ENCODE measurements at places on chromosomes 12 and 14.

GRCh38 chr14:67917006-67917405 is 97.4 kb downstream of the RAD51B start:
- DNase-seq, result no peak

- peak; percentile 19 for DNase-seq
Observed at GRCh38 chr14:76115010-76115422, 36.7 kb upstream of the GPATCH2L start.

DNA sequence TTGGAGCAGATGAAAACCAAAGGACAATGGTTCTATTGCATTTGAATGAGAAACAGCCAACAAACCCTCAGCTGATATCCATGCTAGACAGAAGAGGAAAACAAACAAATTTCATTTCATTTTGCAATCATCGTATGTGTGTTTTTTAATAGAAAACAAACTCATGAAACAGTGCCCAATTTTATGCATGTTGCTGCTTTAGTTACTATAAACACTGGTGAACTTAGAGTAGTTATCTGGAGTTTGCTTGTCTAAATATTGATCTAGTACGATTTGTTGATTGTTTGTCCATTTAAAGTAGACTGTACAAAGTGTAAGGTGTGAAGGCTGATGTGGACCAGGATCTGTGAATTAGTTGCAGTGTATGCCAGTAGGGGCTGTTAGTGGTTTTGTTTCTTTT is 166.6 kb downstream of the KITLG start:
- DNase-seq, result no peak

DNA sequence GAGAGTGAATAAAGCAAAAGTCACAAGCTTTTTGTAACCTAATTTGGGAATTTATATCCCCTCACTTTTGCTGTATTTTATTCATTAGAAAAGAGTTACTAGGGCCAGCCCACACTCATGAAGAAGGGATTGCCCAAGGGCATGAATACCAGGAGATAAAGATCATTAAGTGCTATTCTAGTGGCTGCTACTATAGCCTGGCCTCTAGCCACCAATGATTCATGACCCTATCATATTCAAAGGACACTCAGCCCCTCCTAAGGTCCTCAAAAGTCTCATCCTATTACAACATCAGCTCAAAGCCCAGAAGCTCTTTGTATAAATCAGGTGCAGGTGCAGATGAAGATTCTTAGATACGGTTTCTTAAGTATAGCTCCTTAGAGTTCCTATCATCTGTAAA is 518.1 kb downstream of the TRHDE start:
- no peak for DNase-seq

GRCh38 chr12:33825442-33825841 is 196.9 kb upstream of the ALG10 start:
- DNase-seq, result no peak

- no peak for DNase-seq
Observed at GRCh38 chr12:59672273-59672672, 76.4 kb downstream of the SLC16A7 start.

- DNase-seq, result no peak
Observed at GRCh38 chr14:35274805-35275204, 17.4 kb upstream of the PSMA6 start.

DNA sequence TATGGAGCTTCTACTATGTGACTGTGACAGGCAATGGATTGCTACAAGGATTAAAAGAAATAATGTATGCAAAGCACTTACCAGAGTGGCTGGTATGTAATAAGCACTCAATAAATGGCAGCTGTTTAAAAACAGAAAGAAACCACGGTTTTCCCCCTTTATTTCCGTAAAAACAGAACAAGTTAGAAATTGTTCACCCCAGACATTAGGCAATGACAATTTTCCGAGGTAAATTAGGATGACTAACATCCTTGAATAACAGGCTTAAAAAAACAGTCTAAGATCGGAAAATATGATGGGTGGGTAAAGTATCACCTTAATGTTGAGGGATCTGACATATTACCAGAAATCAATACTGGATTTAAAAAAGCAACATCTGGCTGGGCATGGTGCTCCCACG is 20.9 kb upstream of the CNIH1 start:
- DNase-seq, result no peak

GRCh38 chr12:104790296-104791125 is 167.6 kb downstream of the SLC41A2 start:
- DNase-seq, result peak; percentile 39

- DNase-seq, result no peak
Observed at GRCh38 chr12:2032506-2032905, 20.3 kb upstream of the CACNA1C start.

DNA sequence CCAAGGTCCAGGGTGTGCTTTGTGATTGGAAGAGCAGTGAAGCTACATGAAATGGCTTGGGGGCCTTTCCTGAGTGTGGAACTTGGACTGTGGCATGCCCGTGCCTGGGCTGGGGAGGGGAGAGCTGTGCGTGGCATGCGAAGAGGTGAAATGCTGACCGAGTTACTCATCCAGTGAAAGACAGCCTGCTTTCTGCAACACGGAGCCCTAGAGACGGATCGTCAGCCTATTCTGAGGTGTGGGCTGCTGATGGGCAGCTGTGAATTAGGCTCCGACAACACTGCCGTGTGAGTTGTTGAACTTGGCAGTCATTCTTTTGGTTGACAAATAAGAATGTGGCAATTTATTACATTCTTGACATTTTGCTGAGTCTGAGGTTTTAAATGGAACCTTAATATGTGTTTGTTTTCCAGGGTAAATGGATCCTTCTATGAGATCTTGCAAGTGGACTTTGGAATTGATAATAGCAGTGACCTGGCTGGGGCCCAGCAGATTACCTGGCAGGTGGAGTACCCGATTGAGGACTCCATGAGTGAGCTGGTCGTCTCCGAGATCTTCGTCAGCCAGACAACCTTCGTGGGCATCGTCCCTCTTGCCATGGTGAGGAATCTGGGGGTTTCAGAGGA is 453.9 kb downstream of the AACS start:
- DNase-seq, result no peak

DNA sequence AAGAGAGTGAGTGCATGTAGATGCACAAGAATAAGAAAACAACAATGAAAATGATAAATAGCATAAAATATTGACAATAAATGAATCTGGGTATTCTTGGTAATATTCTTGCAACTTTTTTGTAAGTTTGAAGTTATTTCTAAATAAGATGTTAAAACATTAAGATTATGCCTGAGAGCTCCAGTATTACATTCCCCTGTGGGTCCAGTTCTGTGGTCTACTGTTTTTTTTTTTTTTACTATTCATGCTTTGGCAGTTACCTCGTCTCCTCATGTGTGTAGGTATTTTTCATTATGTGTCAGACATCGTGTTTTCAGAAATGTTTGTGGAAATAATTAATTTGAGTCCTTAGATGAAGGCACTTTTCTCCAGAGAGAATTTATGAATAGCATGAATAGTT is 386.2 kb downstream of the AACS start:
- no peak for DNase-seq

DNA sequence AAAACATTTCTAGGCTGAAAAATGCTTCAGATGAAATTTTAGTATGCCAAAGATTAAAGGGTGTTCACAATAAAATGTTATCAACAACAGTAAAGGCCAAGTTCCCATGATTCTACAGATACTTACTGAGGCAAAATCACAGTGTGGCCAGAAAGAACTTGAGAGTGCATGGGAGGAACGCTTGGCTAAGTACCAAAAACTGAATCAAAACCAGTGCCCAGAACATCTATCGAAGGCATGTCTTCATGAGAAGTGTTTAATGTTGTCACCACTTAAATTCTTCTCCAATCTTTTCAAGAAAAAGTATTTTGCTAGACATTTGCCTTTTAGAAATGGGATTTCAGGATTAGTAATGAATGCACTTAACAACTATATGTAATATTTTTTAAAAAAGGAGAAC is 41.5 kb downstream of the KIF21A start:
- no peak for DNase-seq

DNA sequence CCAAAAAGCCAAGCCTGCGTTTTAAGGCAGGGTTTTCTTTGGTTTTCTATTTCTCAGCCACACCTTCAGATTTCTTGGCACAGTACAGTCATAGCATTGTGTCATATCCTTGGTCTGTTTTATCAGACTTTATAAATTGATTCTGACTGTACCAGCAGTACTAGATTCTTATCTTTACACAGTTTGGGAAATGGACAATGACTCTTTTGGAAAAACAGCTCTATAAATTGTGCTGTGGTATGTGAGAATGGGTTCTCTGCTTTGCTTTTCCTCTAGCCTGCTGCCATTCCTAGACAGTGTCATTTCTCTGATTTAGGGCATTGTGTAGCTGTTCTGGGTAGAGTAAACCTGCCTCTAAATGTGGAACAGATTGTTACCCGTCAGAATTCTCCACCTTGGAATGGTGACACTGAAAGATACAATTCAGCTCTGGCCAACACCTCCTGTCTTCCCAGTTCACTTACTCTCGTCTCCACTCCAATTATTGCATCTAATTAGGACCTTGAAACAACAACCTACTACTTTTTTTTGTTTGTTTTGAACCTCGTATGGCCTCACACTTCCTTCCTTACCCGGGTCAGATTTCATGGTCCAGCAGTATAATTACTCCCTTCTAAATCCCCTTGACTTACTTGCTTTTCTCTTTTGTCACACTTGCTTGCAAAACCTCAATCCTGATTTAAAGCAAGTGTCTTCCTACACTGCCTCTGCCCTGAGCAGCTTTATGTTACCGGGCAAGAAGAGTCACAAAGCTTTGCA is 226.3 kb downstream of the ERC1 start:
- no peak for DNase-seq

- DNase-seq, result no peak
Observed at GRCh38 chr14:71465316-71465715, 466.9 kb upstream of the RGS6 start.

DNA sequence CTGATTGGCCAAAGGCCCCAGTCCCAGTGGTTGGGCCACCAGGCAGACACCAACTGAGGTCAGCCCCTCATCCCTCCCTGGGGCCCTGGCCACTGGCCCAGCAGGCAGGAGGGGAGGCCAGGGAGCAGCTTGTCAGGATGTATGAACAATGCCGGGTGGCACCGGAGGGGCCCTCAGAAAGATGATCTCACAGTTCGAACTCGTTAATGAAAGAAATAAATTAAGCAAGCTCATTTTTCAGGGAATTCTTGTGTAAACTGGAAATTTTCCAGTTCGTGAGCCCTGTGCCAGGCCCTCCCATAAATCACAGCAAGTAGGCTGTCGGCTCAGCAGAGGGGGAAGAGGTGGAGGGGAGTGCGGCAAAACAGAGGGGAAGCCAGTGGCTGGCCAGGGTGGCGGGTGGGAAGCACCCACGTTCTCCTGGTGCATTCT is 177.0 kb upstream of the VASH1 start:
- no peak for DNase-seq

GRCh38 chr12:46387670-46388069 is 15.1 kb upstream of the SLC38A2 start:
- DNase-seq, result peak; percentile 91

DNA sequence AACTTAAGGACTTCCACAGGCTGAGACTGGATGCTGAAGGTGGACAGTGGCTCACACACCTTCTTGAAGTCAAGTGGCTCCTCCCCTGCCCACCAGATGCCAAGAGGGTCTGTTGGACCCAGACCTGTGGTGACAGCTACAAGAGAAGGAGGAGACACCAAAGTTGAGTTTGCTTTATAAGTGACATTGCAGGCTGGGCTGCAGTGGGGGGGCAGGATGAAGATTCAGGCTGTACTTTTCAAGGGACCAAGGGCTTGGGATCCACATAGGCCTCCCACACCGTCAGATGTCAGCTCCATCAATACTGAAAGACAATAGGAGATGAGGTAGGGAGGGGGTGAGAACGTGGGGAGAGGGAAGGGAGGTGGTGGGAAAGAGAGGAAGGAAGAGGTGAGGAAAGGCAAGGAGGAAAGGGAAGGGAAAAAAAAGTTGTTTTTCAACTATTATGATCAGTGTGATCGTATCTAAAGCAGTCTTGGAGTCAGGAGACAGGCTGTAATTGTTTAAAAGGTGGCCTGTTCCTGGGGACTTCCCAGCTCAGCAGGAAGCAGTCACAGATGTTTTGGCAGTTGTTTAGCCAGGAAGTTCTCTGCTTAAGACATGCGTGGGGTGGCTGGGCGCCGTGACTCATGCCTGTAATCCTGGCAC is 84.1 kb upstream of the RESF1 start:
- DNase-seq, result no peak

GRCh38 chr12:22759769-22760674 is 135.1 kb downstream of the ETNK1 start:
- no peak for DNase-seq

- no peak for DNase-seq
Observed at GRCh38 chr12:132311201-132311915, 18.0 kb downstream of the GALNT9 start.

DNA sequence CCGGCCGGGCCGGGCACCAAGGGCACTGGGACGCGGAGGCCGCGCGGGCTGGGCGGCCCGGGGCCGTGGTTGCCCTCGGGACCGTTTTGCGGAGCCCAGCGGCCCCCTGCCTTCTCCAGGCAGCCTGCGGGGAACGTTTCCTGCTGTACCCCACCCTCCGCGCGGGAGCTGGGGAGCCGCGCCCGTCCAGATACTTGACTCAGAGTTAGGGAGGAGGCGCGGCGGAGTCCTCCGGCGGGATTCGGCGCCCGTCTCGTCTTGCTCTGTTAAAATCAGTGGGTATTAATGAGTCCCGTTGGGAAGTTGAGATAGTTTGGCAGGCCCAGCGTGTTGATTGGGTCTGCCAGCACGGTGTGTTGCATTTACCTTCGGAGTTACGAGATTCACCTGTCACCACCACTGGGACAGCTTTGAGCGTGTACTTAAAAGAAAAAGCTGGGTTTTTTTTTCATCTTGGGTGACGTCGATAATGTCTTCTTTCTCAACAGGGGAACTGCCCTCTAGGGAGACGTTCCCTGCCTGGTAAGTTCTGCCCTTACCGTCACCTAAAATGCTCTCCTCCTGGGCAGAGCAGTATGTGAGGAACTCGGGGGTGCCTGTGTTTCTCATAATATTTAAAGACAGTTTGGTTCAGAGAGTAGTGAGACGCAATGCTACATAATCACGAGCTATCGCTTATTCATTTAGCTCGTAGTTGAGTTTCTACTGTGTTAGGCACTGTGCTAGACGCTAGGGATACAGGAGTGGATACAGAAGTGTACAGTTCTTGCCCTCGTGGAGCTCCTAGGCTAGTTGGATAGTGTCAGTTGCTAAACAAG is 596 bp downstream of the DLST start:
- DNase-seq, result peak; percentile 28

- DNase-seq, result no peak
Observed at GRCh38 chr12:130770413-130771028, 54.4 kb upstream of the RIMBP2 start.
